Vein endothelial cell (primary cell): ENCODE measurements at places on chromosomes 5 and 9. TPM values are rescaled to one million over a fixed set of nuclear protein-coding genes. Genes with fewer than 3 reads are reported as not detected.

Gene AJM1
- total RNA-seq, result 0.65 and 0.67 TPM in 2 replicates

Gene PCDHB12
- 0.76 and 0.98 TPM in 2 replicates for total RNA-seq

Gene MSANTD3
- 74.1 and 85.9 TPM in 2 replicates for total RNA-seq

Gene ENHO
- total RNA-seq, result 0.29 TPM in 1 of 2 replicates, not detected in the other

Gene TGFBI
- total RNA-seq, result 7.6 and 22.9 TPM in 2 replicates

Gene NUTM2G
- total RNA-seq, result not detected in 2 replicates

Gene FOXD1
- total RNA-seq, result under 0.01 and 0.10 TPM in 2 replicates

Gene NRARP
- total RNA-seq, result 46.7 and 64.3 TPM in 2 replicates

Gene STPG3
- not detected in 2 replicates for total RNA-seq

Gene SH3TC2
- total RNA-seq, result 15.4 and 19.3 TPM in 2 replicates

Gene SPATA31E1
- not detected in 2 replicates for total RNA-seq

Gene PPP3R2
- not detected in 2 replicates for total RNA-seq

Gene PPP2R2B
- not detected in 2 replicates for total RNA-seq

Gene FUBP3
- total RNA-seq, result 37.9 and 46.2 TPM in 2 replicates

Gene LRRC14B
- total RNA-seq, result not detected in 2 replicates

Gene SPATA31C1
- total RNA-seq, result not detected in 2 replicates

Gene EIF4E1B
- not detected in 2 replicates for total RNA-seq

Gene NDOR1
- 8.3 and 8.8 TPM in 2 replicates for total RNA-seq

Gene NEUROG1
- total RNA-seq, result not detected in 2 replicates

Gene FST
- 1.9 and 6.9 TPM in 2 replicates for total RNA-seq

Gene CATSPER3
- total RNA-seq, result under 0.01 TPM in 1 of 2 replicates, not detected in the other

Gene NTRK2
- total RNA-seq, result under 0.01 and 0.10 TPM in 2 replicates

Gene ZNF883
- 0.48 and 0.65 TPM in 2 replicates for total RNA-seq

Gene BTNL3
- not detected in 2 replicates for total RNA-seq

Gene TAF11L7
- not detected in 2 replicates for total RNA-seq

Gene OR13F1
- total RNA-seq, result not detected in 2 replicates

Gene OR1J2
- 0.19 TPM in 1 of 2 replicates, not detected in the other for total RNA-seq

Gene SCGB3A2
- total RNA-seq, result not detected in 2 replicates

Gene PSMD5
- total RNA-seq, result 29.1 and 38.6 TPM in 2 replicates

Gene PAPPA
- total RNA-seq, result 0.33 and 0.38 TPM in 2 replicates

Gene ADAMTS6
- 50.9 and 78.4 TPM in 2 replicates for total RNA-seq

Gene ZNF879
- total RNA-seq, result 4.2 and 4.4 TPM in 2 replicates

Gene ACTBL2
- under 0.01 TPM in 1 of 2 replicates, not detected in the other for total RNA-seq

Gene SMIM33
- not detected in 2 replicates for total RNA-seq

Gene OR1Q1
- not detected in 2 replicates for total RNA-seq

Gene ZNF189
- 27.1 and 33.3 TPM in 2 replicates for total RNA-seq

Gene ADCY2
- total RNA-seq, result not detected in 2 replicates

Gene SLC6A19
- total RNA-seq, result not detected in 2 replicates

Gene SOX30
- not detected in 2 replicates for total RNA-seq

Gene REEP5
- 42.1 and 47.2 TPM in 2 replicates for total RNA-seq

Gene ISCA1
- 27.4 and 32.2 TPM in 2 replicates for total RNA-seq
